ENCODE measurements at places on chromosomes 11 and 22. TPM values are rescaled to one million over a fixed set of nuclear protein-coding genes. Genes with fewer than 3 reads are reported as not detected.

SCO2 gene
- 3.6 TPM for total RNA-seq

OR51B5 gene
- 0.17 TPM for total RNA-seq

SHANK3 gene
- total RNA-seq = 0.26 TPM

H19 gene
- total RNA-seq = 55.0 TPM

TRIM21 gene
- 28.4 TPM for total RNA-seq

OR51E2 gene
- total RNA-seq = not detected

THYN1 gene
- 78.1 TPM for total RNA-seq

POLR3H gene
- total RNA-seq = 15.4 TPM

SAA4 gene
- not detected for total RNA-seq

RAG1 gene
- 0.99 TPM for total RNA-seq

MICALL1 gene
- total RNA-seq = 17.2 TPM

AKIP1 gene
- total RNA-seq = 63.7 TPM

RFPL1 gene
- not detected for total RNA-seq

TMEM151A gene
- under 0.01 TPM for total RNA-seq

VSIG10L2 gene
- not detected for total RNA-seq

KLHDC7B gene
- 0.51 TPM for total RNA-seq

SCARF2 gene
- 12.8 TPM for total RNA-seq
